ENCODE measurements at places on chromosomes 2 and 18.

DNA sequence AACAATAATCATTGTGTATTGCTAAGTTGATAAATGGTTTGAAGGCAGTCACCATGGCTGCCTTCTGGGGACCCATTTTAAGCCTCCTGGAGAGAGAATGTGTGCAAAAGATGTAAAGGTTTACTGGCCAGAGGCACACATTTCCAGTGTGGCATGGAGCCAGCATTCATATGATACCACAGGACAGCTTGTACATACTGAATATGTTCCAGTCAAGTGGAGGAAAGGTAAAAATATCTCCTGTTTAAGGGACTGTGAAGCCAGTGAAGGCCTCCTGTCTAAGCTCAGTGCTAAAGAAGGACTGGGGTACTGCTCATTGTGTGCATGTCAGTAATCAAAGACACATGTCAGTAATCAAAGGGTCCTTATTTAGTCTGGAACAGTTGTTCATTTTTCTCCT, 119.2 kb downstream of the BABAM2 start:
- no peak for DNase-seq

DNA sequence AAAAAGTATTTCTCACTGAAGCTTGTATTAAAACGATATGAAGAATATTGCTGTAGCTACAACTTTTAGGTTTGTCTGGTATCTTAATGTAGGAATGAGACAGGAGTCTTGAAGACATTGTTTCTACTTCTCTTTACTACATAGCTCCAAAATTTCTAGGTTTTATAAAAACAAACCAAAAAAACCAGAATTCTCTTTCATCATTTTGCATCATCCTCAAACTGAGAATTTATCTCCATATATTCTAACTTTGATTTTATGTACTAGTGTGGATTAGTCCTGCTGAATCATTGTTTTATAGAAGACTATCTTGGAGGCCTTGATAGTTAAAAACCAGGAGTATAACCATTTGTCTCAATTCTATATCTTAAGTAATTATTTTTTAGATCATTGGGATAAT, 100.2 kb downstream of the ICA1L start:
- DNase-seq = no peak

- no peak for DNase-seq
Measured at GRCh38 chr2:201830666-201831065, 24.3 kb downstream of the CDK15 start.

DNA sequence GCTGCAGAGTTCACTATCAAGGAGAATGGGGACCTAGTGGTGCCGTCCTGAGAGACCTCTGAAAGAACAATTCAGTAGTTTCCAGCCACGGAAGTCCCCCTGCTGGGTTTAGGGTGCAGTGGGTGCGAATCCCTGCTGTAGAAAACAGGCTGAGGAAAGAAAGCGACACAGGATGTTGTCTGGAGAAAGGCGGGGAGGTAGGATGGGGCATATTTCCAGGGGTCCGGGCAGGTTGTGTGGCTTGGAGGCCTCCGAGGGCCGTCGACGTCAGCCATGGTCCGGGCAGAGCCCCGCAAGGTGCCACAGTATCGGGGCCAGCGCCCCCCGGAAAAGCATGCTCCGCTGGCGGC, 807 bp upstream of the CREB1 start:
- peak; percentile 41 for DNase-seq

GRCh38 chr2:168594778-168595177, 138.7 kb downstream of the CERS6 start:
- DNase-seq = no peak

- no peak for DNase-seq
Measured at GRCh38 chr2:3512086-3512485, 7.2 kb downstream of the ADI1 start.
